ENCODE measurements at places on chromosomes 5 and 9.

- no peak for DNase-seq
These were observed 59.4 kb upstream of the UBTD2 start for GRCh38 chr5:172342918-172343317.

DNA sequence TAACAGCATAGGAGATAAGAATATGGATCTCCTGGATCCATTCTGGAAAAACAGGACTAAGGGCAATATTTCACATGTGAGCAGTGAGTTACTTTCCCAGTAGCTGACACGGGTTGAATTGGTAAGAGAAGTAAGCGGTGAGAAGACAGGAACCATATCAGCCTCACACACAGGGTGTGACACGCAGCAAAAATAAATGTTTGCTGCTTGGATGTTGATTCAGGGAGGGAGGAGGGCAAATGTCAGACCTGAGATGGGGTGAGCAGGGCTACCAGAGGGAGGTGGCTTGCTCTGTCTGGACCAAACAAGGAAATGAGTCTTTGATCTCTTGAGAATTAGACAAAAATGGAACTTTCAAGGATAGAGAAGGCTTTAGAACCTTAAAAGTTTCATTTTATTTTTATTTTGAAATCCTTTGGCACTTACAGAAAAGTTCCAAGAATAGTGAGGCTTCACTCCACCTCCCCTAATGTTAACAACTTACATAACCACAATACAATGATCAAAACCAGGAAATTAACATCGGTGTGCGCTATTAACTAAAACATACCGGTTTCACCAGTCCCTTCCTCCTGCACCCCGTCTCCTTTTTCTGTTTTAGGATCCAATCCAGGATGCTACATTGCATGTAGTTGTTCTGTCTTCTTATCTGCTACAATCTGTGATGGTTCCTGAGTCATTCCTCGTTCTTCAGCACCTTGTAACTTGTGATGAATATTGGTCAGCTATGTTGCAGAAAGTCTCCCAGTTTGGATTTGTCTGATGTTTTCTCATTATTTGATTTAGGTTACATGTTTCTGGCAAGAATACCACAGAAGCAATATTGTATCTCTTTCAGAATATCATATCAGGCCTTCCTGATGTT, 20.5 kb upstream of the ARHGEF28 start:
- no peak for DNase-seq

- DNase-seq = no peak
These were observed 910.2 kb downstream of the TAF11L14 start for GRCh38 chr5:18544421-18544820.

DNA sequence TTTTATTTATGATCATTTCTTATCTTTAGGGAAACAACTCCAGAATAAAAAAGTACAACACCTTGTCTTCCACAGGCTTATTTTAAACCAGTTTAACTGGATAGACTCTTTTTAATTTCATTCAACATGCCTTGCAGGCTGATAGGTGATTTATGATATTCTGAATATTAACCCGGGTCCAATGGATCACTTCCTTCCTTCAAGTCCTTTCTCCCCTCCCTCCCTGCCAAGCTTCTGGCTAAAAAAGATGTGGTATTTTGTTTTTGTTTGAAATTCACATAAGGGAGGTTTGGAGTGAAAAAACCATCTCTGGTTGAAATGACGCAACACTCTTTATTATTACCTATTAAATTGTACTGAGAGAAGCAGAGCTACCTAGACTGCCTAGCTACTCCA, 265.3 kb downstream of the MLLT3 start:
- no peak for DNase-seq

- no peak for DNase-seq
These were observed 1548.6 kb downstream of the EFNA5 start for GRCh38 chr5:106121972-106122605.

GRCh38 chr9:130638284-130639123, 25.9 kb upstream of the PRDM12 start:
- DNase-seq = no peak

DNA sequence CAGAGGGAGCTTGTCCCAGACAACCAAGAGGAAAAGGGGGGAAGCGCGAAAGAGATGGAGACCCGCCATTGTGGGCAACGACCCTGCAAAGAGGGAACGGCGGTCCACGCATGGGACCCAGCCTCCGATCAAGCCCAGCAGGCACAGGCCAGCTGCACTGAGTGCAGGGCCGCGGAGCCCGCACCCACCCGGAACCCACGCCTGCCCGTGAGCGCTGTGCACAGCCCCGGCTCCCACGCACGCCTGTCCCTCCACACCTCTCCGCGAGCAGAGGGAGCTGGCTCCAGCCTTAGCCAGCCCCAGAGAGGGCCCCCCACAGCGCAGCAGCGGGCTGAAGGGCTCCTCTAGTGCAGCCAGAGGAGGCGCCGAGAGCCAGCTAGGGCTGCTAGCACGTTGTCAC, 416.5 kb downstream of the DMRTA1 start:
- no peak for DNase-seq

- no peak for DNase-seq
These were observed 47.9 kb downstream of the ACTBL2 start for GRCh38 chr5:57434683-57435082.

- no peak for DNase-seq
These were observed 121.0 kb downstream of the AUH start for GRCh38 chr9:91240596-91241165.

- no peak for DNase-seq
These were observed 428 bp downstream of the SLCO4C1 start for GRCh38 chr5:102295534-102296177.

- no peak for DNase-seq
These were observed 25.9 kb downstream of the KIF2A start for GRCh38 chr5:62331921-62332320.

DNA sequence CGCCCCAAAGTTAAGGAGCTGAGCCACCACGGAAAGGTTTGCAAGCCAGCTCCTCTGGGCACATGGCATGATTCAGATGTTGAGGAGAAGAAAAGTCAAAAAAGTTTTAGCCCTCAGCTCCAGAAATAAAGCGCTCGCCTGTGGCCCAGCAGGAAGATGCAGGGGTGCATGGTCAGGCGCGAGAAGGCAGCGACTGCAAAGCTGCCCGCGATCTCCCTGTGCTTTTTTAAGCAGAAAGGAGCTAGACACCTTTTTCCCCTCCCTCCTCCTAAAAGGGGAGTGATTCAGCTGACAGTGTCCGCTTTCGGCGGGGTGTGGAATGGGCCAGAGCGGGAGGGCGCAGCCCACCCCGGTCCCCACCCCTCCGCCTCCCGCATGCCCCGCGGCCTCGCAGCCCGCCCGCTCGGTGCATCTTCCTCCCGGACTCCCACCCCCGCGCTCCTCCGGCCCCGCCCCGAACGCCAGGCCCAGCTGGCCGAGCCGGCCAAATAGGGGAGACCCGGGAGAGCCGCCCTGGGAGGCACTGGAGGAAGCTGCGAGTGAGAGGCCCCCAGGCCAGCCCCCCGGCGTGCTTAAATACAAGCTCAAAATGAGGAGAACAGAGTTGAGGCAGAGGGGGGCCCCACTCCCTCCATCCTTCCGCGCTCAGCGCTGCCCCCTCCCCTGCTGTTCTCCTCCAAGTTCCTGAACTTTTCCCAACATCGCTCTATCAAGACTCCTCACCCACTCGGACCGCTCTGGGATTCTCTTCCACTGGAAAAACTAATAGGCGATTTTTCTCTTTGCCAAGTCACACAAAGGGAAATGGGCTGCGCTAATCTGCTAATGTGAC, at the start of gene ADAMTS12:
Gene ADAMTS12, minus strand, starts transcription at position 203 of the 832 bp plus-strand sequence. Its CDS starts 134 bp downstream, at position 69.
- DNase-seq = no peak

DNA sequence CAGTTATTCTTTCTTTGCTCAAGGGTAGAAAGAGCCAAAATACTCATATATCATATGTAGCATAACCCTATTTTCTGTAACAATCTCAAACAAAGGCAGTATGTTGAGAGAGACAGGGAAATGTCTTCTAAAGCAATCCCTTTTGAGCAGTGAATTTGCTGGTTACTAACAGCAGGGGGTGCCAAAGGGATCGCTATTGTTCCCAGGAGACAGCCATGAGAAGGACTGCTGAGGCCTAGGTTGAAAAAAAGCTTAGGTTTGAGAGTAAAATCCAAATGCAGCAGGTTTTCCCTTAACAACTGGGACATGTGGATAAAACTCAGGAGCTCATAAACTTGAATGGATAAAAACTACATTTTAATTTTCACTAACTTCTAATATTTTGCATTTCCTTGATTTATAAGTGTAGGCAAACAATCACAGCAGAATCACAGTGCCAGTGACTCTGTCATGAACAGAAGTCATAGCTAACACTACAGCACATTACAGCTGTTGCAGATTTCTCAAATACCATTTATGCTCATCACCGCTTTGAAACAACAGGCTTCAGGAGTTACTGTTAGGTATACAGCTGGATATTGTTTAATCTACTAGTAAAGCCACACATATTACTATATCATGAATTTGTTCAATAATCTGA, 148.4 kb downstream of the MAPKAP1 start:
- peak; percentile 8 for DNase-seq

GRCh38 chr5:40600383-40600782, 79.3 kb upstream of the PTGER4 start:
- no peak for DNase-seq

DNA sequence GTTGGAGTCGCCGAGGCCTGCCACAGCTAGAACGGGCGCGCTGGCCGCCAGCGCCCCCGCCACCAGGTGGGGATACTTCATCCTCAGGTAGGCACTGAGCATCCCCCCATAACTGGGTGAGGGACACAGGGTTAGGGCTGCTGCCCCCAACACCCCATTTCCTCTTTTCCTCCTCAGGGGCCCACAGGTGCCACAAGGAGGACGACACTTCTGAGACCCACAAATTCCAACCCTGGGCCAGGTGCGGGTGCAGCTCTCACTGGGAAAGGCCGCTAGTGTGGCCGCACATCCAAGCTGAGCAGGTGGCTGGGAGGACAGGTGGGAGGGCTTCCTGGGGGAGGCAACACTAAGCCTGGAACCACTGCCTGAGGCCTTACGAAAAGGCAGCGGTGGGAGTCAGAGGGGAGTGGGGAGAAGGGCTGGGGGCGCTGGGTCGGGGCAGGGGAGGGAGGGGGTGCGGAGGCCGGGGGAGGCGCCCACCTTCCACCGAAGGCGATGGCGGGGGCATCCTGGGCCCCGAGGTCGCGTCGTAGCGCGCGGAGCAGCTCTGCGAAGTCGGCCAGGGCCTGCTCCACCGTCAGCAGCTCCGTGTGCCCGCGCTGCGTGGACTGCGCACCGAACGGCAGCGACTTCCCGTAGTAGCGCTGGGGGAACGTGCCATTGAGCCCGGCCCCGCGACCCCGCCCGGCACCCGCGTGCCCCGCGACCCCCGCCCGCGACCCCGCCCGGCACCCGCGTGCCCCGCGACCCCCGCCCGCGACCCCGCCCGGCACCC, 961 bp downstream of the DPP7 start:
- peak; percentile 29 for DNase-seq

GRCh38 chr5:44495280-44495679, 106.1 kb upstream of the FGF10 start:
- no peak for DNase-seq

- DNase-seq = peak; percentile 30
These were observed 33.1 kb downstream of the APTX start for GRCh38 chr9:32968101-32969011.

- no peak for DNase-seq
These were observed 211.6 kb downstream of the MAPKAP1 start for GRCh38 chr9:125495172-125496119.

- DNase-seq = no peak
These were observed 95.0 kb downstream of the OSTF1 start for GRCh38 chr9:75183306-75183705.

GRCh38 chr5:56094579-56095361, 100.0 kb upstream of the IL6ST start:
- peak; percentile 48 for DNase-seq

DNA sequence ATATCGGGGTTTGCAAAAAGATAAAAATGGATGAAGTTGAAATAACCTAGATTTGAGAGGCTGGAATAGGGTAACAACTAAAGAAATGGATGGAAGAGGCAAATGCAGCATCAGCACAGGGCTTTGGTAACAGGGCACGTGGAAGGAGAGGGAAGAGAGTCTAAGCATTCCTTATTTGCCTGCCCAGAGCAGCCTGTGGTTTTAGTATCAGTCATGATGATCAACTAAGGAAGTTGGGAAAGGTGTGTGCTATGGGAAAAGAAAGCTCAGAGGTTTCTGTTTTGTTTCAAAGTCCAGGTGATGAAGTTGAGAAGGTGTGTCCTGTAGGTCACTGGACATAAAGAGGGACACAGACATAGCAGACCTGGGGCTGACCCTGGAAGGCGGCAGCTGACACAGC, 28.8 kb downstream of the GAS1 start:
- DNase-seq = no peak

DNA sequence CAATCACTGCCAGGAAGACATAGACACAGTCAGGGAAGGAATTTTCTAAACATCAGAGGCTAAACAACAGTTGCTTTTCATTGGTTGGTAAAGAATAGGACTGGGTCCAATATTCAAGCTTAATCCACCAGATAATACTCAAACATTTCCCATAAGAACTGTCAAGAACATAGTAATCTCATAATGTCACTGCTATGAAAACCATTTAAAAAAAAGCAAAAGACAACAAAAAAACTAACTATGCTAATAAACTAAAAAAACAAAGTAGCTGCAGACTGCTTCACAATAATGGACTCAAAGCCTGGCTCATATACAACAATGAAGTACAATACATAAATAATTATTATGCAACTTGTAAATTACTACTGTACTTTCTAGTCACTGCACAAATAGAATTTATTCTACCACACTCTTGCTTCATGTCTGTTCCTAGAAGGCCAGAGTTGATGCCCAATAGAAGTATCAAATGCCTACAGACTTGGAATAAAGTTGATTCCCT, 148.7 kb downstream of the MLLT3 start:
- DNase-seq = no peak

DNA sequence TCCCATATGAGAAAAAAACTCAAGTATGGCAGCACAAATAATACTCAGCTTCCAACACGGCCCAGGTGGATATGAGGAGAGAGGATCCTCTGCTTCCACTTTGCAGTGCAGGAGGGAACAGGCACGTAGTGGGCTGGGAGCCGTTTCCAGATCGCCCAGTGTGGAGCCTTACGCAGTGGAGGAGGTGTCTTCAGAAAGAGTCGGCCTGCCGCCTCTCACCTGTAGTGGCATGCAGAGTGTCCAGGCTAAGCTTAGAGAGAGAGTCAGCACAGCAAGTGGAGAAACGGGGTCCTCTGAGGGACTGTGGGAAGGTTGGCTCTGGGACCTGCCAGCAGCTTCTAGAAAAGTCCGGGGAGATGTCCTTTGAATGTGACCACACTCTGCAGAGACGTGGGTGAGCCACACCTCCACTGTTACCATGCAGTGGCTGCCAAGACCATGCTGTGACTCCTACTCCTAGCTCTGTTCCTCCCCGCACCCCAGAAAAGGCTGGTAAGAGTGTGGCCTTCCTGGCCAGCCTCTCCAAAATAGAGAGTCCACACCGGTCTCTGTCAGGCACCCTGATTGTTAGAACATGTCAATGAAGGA, 3.5 kb upstream of the SEMA4D start:
- DNase-seq = no peak

DNA sequence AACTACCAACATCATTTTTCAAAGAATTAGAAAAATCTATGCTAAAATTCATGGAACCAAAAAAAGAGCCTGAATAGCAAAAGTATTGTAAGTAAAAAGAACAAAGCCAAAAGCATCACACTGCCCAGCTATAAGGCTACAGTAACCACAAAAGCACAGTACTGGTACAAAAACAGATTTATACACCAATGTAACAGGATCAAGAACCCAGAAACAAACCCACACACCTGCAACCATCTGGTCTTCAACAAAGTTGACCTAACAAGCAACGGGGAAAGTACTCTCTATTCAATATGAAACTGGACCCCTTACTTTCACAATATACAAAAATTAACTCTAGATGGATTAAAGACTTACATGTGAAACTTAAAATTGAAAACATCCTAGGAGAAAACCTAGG, 94.2 kb upstream of the TARS1 start:
- no peak for DNase-seq

- DNase-seq = no peak
These were observed 3.0 kb upstream of the TJP2 start for GRCh38 chr9:69171049-69171448.

Measured in stimulated activated naive CD4-positive, alpha-beta T cell treated with Interleukin-2 at 50 U/mL for 16 hours (primary cell).